ENCODE measurements at places on chromosomes 7 and 10.

GRCh38 chr7:142800699-142801260, 30.0 kb downstream of the PRSS2 start:
- DNase-seq: no peak

- DNase-seq: no peak
Measured at GRCh38 chr10:57692255-57692980, 575.3 kb downstream of the IPMK start.

GRCh38 chr7:28840592-28840995, 117.5 kb downstream of the TRIL start:
- DNase-seq: no peak

DNA sequence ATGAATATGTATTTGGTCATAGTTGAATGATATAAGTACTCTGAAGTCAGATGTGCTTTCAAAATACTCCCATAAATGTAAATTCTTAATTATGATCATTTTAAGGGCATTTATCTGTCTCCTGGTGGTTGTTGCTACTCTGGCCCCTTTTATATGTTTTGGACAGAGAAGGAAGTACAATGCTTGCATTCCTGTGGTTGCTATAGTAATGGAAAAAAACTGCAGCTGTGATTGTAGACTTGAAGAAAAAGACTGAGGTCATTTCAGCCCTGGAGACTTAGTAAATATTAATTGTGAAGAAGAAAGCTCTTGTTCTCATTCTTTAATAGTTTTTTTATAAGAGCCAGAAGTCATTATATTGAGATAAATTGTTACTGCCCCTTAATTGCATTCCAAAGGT, 70.2 kb upstream of the FERD3L start:
- peak; percentile 64 for DNase-seq
